ENCODE measurements at places on chromosomes 3 and 15.
A peak's percentile ranks its signal among the peaks of the same experiment; 100 is the strongest.

GRCh38 chr15:73691396-73691795 is 7.2 kb downstream of the CD276 start:
- no peak for DNase-seq

GRCh38 chr15:39860200-39860599 is 59.9 kb downstream of the GPR176 start:
- DNase-seq = no peak

DNA sequence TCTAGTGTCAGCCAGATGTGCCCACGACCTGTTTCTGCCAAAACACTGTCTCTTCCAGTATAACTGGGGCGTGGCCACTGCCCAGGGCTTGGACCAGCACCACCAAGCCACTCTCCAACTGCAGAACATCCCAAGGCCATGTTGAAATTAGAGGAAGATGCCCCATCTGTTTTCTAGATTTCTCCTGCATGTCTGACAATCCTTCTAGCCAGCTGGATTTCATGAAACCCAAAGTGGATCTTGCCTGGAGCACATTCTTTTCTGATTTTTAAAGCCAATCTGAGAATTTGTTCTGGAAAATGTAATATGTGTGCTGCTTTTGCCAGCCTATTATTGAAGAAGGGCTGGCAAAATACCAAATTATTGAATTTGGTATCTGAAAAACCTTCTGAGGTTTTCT is 182.5 kb downstream of the SLCO3A1 start:
- DNase-seq = no peak

GRCh38 chr15:46778876-46779275 is 938.4 kb upstream of the SEMA6D start:
- DNase-seq = no peak

- DNase-seq = no peak
Observed at GRCh38 chr3:99953596-99953995, 135.9 kb downstream of the CMSS1 start.

- DNase-seq = no peak
Observed at GRCh38 chr3:125052624-125053303, 3.0 kb downstream of the HEG1 start.

DNA sequence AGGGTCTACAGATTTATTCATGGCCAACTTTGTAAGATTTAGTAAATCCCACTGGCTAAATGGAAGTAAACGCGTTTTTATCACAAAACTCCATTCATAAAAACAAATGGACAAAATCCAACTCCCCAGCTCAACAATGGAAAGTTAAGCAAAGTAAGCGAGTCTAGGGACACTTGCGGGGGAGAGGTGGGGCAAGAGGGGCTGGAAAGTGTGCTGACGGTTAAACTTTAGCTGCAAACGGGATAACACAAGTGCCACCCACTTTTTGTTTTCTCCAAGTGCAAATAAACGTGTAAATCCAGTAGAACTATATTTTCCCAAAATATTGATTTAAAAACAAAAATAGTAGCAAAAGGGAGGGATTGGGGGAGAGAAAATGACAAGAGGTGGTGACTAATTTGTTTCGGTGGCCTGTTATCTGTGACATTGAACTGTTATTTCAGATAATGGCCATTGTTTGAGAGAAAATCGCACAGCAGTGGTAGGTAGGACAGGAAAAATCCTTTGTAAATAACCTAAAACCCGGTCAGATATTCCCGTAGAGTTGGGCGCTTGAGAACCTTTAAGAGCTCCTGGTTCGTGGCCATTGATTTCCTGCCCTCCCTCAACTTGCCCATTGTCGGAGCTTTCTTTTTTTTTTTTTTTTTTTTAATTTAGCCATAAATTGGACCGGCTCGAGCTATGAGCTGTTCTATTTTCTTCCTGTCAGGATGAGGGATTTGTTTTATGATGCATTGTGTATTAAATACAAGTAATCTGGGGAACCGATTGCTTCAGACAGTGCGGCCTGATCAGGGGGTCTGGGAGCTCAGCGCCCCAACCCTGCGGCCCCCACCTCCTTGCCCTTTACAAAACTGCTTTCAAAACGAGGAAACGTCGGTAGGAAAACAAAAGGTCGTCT is 514.8 kb downstream of the MECOM start:
- DNase-seq = no peak

- DNase-seq = no peak
Observed at GRCh38 chr3:115248274-115248673, 101.2 kb upstream of the ZBTB20 start.

- DNase-seq = no peak
Observed at GRCh38 chr3:71051893-71052687, 531.4 kb downstream of the FOXP1 start.

- no peak for DNase-seq
Observed at GRCh38 chr15:95839367-95839782, 491.1 kb upstream of the NR2F2 start.

- DNase-seq = no peak
Observed at GRCh38 chr3:123338620-123339061, 110.2 kb downstream of the ADCY5 start.

- no peak for DNase-seq
Observed at GRCh38 chr3:42116466-42116865, 25.3 kb downstream of the TRAK1 start.

GRCh38 chr3:157398598-157398997 is 38.1 kb upstream of the PTX3 start:
- no peak for DNase-seq

DNA sequence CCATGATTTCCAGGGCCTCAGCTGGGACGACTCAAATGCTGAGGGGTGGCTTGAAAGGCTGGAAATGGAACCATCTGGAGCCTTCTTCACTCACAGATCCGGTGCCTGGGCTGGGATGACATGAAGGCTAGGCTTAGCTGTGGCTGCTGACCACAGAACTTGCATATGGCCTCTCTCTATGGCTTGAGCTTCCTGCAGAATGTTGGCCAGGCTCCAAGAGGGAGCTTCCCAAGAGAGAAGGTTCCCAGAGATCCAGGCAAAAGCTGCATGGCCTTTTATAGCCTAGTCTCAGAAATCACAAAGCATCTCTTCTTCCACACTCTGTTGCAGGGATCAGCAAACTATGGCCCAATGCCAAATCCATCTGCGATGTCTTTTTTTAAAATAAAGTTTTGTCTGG is 44.8 kb downstream of the GATM start:
- DNase-seq = peak; percentile 10

DNA sequence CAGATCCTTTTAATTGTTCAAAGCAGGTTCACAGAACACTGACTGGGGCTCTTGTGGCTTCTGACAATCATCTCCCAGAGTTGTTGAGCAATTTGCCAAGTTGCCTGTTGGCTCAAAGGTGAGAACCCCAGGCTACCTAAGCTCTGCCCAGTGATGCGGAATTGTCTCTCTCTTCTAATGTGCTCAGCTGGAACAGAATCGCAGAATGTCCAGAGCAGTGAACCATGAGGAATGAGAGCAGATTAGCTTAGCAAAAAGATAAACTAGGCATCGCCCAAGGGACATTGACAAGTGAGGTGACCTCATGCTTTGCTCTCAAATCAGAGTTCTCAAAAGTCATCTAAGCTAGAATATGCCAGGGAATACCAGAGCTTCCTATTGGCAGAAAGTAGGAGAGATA is 148.1 kb downstream of the WDR76 start:
- no peak for DNase-seq

DNA sequence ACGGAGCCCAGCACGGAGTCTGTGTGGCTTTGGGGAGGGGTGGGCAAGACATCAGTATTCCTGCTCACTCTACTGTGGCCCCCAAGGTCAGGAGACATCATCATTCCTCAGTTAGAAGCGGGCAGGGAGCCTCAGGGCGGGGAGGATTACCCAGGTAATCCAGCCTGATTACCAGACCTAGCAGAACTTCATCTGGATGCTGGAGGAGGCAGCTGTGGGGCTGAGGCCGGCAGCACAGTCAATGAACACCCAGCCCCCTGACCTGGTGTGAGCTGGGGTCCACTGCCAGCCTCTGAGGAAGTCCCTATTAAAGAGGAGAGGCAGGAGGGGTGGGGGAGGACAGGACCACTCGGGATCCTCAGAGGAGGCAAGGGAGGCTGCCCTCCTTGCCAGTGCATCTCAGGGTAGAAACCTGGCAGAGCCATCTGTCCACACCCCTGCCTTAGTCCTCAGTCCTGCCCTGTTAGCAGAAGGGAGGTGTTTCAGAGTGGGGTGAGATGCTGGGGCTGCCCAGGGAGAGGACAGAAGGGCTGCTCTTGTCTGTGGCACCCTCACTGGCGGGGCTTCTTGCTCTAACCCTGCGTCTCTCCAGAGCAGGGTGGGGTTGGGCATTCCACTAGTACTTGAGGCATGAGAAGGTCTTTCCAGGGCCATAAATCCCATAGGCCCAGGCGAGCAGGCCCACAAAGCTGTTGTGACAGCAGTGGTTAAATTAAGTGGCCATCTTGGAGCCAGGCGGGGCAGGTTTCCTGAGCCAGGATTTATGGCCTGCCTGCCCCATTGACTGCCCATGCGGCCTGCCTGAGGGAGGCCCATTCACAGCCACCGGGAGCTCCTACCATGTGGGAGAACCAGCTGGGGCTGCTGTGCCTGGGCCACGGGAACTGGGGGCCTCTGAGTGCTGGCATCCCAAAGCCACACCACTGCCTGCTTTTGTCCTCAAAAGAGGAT is 82.1 kb downstream of the LINGO1 start:
- DNase-seq = no peak

GRCh38 chr15:88987591-88987933 is 74.4 kb upstream of the MFGE8 start:
- no peak for DNase-seq

DNA sequence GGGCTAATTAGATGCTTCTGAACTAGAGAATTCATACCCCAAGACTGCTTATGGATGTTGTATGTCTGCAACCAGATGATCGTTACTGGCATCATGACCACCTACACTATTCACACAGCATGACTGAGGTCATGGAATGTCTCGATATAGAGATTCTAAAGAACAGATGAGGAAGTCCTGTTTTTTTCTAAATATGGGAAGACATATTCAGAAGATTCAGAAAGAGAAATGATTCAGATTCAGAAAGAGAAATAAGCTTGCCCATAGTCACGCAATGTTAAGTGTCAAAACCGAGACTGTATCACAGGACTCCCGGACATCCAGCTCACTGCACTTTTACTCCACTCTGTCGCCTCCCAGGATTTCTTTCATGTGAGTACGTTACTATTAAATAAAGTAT is 136.2 kb downstream of the TPRG1 start:
- DNase-seq = no peak

GRCh38 chr3:151795276-151795675 is 18.6 kb upstream of the AADAC start:
- no peak for DNase-seq

GRCh38 chr15:56640549-56640948 is 92.8 kb downstream of the ZNF280D start:
- no peak for DNase-seq

- DNase-seq = no peak
Observed at GRCh38 chr3:133138017-133138416, 99.8 kb downstream of the TMEM108 start.

All from COR-L47 (cell line).